ENCODE measurements at places on chromosomes 7 and 10. TPM values are rescaled to one million over a fixed set of nuclear protein-coding genes. Genes with fewer than 3 reads are reported as not detected.
A peak's percentile ranks its signal among the peaks of the same experiment; 100 is the strongest.

DNA sequence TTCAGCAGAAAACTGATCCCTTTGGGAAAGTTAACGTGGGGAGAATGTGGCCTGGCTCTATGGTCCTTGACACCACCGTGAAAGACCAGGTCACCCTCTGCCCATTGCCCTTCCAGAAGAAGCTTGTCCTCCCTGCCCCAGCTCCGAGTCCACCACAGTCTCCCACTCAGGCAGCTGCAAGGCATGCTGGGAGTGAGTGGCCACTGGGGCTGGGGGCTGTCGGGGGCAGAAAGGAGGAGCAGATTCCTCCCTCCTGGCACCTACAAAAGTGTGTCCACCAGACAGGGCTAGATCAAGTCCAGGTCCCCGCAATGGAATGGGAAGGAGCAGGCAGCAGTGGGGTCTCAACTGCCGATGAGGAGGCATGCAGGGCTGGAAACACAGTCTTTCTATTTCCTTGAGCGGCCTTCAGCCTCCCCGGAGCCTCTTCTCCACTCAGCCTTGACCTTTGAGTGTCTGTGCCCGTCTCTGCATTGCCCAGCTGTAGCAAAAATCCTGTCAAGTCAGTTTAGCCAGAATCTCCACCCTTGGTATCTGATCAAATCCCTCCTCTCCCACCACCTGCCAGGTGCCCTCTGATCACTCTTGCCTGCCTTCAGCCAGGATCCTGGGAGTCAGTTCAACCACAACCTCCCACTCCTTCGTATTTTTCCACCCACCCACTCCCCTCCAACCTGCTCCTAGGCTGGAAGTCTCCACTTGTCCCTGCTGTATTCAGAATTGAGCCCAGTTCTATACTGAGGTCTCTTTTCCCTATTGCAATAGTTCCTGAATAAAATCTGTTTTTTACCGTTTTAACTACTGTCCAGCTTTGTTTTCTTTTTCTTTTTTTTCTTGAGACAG, 6.9 kb upstream of the ZNF316 start:
- no peak for DNase-seq

DNA sequence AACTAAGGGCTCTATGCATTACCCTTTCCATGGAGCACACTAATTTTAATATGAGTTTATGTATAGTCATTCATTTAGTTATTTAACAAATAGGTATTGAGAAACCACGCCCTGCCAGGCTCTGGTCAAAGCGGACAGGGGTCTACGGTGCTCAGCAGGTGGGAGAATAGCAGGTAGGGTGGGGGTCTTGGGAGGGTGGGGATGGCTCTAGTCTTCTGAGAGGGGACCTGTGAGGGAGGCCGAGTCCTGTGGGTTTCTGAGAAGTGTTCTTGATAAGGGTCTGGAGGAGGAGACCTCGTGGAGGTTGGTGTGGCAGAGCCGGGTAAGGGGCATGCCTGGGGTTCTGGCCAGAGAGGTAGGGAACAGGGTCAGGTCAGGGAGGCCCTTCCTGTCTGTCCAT, 1.1 kb downstream of the WDFY4 start:
- peak; percentile 30 for DNase-seq

DNA sequence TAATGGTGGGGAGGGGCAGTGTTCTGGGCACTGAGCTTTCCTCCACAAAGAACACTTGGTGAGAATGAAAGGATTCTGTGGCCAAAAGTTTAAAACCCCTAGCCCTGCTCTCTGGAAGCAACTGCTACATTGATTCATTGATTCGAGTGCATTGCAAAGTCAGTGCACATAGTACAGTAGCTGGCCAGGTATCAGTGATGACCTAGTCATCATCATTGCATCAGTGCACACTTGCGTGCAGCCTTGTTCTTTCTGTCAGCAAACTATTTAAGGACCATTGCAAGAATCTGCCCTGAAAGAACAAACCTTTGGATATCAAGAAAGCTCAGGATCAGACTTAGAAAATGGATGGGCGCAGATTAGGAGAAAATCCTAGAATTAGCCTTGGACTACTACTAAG, 47.4 kb downstream of the CUL1 start:
- DNase-seq: no peak

GRCh38 chr10:79552143-79552542, 8.1 kb downstream of the SFTPA2 start:
- DNase-seq: no peak

- DNase-seq: no peak
Measured at GRCh38 chr10:129531195-129531968, 64.3 kb downstream of the MGMT start.

Gene SOSTDC1
- total RNA-seq: not detected

Gene IGFBP1
- not detected for total RNA-seq

Gene SEMA4G
- total RNA-seq: 0.17 TPM

Gene DDX56
- 78.6 TPM for total RNA-seq
